ENCODE measurements at places on chromosomes 7 and 10.

DNA sequence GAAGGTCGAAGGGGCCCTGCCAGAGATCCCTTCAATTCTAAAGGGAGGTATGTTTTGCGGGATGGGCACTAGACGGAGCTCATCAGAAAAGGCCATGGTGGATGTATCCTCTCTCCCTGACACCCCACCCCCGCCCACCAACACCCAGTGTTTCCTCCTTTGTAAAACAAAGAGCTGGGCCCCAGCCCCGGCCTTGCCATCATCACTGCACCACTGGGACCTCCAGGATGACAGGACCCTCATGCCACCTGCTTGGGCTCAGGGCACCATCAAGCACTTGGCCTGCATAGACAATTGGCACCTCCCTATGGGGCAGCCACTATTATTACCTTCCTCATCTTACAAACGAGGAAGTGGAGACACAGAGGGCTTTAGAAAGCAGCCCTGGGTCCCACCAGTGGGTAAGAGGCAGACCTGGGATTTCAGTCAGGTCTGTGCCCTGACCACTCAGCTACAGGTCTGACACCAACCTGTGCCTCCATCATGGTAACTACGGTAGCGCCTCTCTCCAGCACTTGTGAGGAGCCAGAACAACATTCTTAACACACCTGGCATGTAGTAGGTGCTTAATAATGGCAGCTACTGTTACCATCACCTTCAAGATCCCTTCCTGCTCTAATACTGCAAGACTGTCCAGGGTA lies 2.0 kb downstream of the CALML3 start:
- no peak for DNase-seq

- no peak for DNase-seq
Measured at GRCh38 chr7:27808626-27809025, 68.7 kb downstream of the TAX1BP1 start.

- DNase-seq = no peak
Measured at GRCh38 chr7:47236480-47237129, 345.3 kb downstream of the TNS3 start.

GRCh38 chr10:125094806-125095205 lies 65.6 kb downstream of the CTBP2 start:
- DNase-seq = no peak

- no peak for DNase-seq
Measured at GRCh38 chr10:1416456-1417037, 320.8 kb downstream of the ADARB2 start.

- DNase-seq = no peak
Measured at GRCh38 chr10:48506147-48506917, 98.5 kb downstream of the ARHGAP22 start.

- DNase-seq = no peak
Measured at GRCh38 chr7:103571586-103571985, 125.6 kb upstream of the SLC26A5 start.

- DNase-seq = no peak
Measured at GRCh38 chr7:133706016-133706415, 421.1 kb upstream of the LRGUK start.
